A549 (cell line): ENCODE measurements at places on chromosomes 13 and 19. TPM values are rescaled to one million over a fixed set of nuclear protein-coding genes. Genes with fewer than 3 reads are reported as not detected.
A peak's percentile ranks its signal among the peaks of the same experiment; 100 is the strongest.

GRCh38 chr19:3132971-3133792 lies 2.7 kb upstream of the GNA15 start:
- DNase-seq: no peak

- DNase-seq: no peak
Observed at GRCh38 chr13:50452756-50453155, 390.7 kb downstream of the DLEU7 start.

The HRC gene
- 0.04 to 0.05 TPM in 2 of 3 replicates, not detected in the other for polyA plus RNA-seq

The ETFB gene
- polyA plus RNA-seq: 262 to 270 TPM (median 267 TPM) in 3 replicates

DNA sequence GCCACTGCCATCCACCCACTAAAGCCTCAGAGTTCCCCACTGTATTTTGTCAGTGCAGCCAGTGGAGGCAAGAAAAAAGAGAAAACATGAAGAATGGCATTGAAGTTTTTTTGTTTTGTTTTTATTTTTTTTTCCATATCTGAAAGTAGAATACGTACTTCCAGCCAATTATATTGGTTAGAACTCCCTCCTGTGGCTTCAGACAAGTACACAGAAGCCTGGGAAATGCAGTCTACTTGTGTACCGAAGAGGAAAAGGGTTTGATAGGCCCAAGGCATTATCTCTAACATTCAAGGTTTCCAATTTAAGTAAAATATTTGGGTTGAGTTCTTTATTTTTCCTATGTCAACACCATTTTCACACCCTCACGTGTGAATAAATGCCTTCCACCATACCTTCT lies 696.2 kb upstream of the GPC6 start:
- no peak for DNase-seq

DNA sequence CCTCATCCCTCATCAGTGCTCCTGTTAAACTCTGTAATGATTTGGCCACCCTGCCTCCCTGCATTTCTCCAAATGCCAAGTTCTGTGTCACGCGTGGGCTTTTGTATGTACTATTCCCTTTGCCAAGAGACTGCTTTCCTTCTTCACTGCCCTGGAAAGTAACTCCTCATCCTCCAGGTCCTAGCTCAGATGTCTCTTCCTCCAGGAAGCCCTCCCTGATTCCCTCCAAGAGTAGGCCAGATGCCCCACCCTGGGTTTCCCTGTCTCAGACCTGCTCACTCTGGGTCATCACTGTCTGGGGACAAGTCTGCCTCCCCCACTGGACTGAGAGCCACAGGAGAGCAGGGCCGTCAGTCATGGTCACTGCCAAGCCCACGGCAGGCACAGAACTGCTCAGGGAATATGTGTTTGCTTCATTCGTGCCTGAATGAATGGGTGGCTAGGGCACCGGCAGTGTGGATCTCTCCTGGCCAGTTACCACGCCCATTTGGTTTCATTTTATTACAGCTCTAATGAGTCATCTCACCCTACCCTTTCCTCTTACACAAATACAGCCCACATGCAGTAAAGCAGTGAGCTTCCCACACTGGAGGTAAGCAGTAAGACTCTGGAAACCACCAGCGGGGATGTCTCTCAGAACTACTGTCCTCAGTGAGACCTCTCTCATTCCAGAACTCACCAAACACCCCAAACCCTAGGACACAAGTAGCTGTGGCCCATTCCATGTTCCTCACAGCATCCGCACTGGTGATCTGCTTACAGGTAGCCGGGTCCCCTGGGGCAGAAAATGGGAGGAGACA lies 12.1 kb upstream of the GPR4 start:
- peak; percentile 89 for DNase-seq

- no peak for DNase-seq
Observed at GRCh38 chr13:89227356-89227755, 1556.2 kb downstream of the SLITRK5 start.

The NMRK2 gene
- not detected in 3 replicates for polyA plus RNA-seq

DNA sequence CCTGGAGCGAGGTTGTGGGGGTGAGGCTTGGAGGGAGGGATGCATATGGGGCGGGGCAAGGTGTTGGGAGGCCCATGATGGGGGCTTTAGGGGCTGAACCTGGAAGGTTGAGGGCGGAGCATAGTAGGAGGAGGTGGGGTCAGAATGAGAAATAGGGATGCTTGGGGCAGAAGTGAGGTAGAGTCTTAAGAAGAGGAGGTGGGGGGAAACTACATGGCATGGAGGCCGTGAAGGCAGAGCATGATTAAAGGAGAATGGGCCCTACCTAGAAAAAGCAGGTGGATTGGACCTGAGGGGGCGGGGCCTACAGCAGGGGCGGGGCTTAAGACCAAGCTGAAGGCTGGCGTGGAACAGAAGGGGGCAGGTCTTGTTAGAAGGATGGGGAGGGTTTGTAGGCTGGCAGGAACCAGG lies 799 bp downstream of the NR1H2 start:
- peak; percentile 55 for DNase-seq

The LRRC25 gene
- polyA plus RNA-seq: not detected in 3 replicates

DNA sequence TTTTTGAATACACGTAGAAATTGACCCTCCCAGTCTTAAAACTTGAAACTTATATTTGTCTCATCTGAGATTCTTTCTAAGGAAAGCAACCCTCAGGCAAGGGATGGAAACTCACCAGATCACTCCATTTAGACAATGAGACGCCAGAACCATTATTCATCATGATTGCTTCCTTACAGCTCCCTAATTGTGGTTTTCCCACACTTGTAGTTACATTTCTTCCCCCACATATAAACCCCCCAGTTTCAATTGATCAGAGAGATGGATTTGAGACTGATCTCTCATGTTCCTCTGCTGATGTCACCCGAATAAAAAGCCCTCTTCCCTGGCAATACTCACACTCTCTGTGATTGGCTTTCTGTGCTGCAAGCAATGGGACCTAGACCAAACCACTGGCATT lies 197.9 kb upstream of the STARD13 start:
- DNase-seq: no peak

GRCh38 chr19:29259867-29260281 lies 46.9 kb upstream of the UQCRFS1 start:
- DNase-seq: no peak

- no peak for DNase-seq
Observed at GRCh38 chr13:42981317-42981716, 10.7 kb downstream of the EPSTI1 start.

The SHC2 gene
- 0.21 to 0.66 TPM (median 0.58 TPM) in 3 replicates for polyA plus RNA-seq

- no peak for DNase-seq
Observed at GRCh38 chr13:45604892-45605291, 10.6 kb downstream of the ERICH6B start.

GRCh38 chr13:80486402-80486801 lies 145.5 kb upstream of the SPRY2 start:
- DNase-seq: no peak

The ZNF333 gene
- polyA plus RNA-seq: 2.5 to 3.5 TPM (median 2.8 TPM) in 3 replicates

The NR1H2 gene
- 52.5 to 69.7 TPM (median 67.0 TPM) in 3 replicates for polyA plus RNA-seq

- no peak for DNase-seq
Observed at GRCh38 chr19:1407528-1408299, at the start of gene DAZAP1. Gene DAZAP1 (plus strand): TSS chr19:1407586. CDS start chr19:1407774, 188 bp downstream.

- DNase-seq: no peak
Observed at GRCh38 chr13:28136916-28137315, 1.4 kb upstream of the PAN3 start.

DNA sequence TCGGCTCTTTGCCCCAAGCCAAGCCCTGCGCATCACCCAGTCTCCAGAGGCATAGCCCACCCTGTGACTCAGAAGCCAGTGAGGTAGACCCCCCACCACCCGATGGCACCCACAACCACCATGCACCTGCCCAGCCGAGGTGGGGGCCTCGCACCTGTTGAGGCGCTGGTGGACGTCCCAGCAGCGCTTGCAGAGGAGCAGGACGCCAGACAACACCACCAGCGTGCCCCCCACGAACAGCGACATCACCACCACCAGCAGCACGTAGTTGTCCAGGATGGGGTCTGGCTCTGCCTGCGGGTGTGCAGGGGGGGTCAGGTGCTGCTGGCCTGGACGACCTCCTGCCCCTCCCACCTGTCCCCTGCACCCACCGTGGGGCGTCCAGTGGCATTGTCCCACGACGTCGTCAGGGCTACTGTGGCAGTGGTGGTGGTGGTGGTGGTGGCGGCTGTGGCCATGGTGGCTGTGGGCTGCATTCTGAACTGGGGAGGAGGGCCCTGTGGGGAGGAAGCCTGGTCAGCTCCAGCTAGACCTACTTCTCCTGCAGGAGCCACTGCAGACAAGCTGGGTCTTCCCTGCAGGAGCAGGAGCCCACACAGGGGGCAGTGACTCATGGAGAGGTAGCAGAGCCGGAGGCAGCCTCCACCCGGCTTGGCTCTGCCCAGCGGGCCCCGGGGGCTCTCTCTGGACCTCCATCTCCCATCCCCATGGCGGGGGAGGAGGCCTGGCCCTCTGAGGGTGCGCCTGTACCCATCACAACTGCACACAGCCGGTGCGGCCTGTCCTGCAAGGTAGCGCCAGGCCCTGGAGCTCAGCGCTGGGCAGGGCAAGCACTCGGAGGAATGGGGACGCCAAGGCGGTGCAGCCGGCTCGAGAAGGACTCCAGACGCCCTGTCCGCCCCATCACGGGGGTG lies 1.9 kb downstream of the CBARP start:
- no peak for DNase-seq

The MBD3L2 gene
- polyA plus RNA-seq: not detected in 3 replicates

DNA sequence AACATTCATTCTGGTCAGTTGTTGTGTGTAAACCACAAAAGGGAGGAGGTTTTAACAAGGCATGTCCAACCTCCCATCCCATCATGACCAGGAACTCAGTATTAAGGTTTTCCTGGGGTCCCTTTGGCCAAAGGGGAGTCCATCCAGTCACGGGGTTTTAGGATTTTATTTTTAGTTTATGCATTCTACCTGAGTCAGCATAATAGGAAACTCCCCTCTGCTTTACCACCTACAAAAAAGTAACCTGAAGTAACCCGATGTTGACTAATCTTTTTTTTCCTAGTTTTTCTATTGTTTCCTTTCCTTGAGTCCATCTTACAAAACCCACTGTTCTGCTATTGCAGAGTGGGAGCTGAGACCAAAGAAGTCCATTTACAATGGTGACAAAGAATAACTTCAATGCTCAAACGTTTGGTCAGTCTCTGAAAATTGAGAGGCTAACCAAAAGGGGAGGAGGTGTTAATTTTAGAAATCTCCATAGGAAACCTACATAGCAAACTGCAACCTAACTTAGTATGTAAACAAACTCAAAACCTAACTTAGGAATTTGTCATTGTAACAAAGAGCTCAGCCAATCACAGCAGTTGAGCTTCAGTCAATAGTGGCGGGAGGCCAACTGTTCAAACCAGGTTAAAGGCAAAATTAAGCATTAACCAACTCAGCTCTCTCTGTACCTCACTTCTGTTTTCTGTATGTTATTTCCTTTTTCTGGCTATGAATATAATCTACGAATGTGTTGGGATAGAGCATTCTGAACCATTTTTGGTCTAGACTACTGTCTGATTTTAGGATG lies 1954.1 kb downstream of the PCDH9 start:
- peak; percentile 9 for DNase-seq

DNA sequence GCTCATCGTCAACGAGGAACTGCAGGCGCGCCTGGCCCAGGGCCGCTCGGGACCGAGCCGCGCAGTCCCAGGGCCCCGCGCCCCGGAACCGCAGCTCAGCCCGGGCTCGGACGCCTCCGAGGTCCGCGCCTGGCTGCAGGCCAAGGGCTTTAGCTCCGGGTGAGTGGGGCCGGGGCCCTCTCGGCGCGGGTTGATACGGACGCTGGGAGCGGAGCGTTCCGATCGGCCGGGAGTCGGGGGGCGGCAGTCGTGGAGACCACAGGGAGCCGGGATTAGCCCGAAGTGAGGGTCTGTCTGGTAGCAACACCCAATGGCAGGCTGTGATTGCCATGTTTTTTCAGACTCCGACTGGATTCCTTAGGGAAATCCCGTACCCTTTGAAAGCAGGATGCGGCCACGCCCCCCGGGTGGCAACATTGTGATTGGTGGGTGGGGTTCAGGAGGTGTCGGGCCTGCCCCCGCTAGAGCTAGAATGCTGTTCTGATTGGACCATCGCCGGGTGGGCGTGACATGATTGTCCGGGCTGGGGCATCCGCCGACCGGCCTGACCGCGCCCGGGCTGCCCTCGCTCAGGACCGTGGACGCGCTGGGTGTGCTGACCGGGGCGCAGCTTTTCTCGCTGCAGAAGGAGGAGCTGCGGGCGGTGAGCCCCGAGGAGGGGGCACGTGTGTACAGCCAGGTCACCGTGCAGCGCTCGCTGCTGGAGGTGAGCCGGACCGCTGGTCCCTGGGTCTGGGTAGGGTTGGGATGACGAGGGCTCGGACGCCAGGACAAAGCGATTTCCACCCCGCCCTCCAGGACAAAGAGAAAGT lies 11.3 kb downstream of the EPS8L1 start:
- DNase-seq: no peak

The ZNF582 gene
- 1.0 to 1.5 TPM (median 1.1 TPM) in 3 replicates for polyA plus RNA-seq

GRCh38 chr13:113105921-113106452 lies 396 bp downstream of the F7 start:
- no peak for DNase-seq

The NCAN gene
- polyA plus RNA-seq: 0.01 to 0.03 TPM in 2 of 3 replicates, not detected in the other

GRCh38 chr19:15421721-15422260 lies 3.0 kb upstream of the AKAP8L start:
- DNase-seq: no peak

The C19orf67 gene
- not detected in 3 replicates for polyA plus RNA-seq

DNA sequence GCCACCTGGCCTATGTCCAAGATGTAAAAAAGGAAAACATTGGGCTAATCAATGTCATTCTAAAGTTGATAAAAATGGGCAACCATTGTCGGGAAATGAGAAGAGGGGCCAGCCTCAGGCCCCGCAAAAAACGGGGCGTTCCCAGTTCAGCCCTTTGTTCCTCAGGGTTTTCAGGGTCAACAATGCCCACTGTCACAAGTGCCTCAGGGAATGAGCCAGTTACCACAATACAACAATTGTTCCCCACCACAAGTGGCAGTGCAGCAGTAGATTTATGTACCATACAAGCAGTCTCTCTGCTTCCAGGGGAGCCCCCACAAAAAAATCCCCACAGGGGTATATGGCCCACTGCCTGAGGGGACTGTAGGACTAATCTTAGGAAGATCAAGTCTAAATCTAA lies 112.5 kb downstream of the ZNF486 start:
- no peak for DNase-seq

- no peak for DNase-seq
Observed at GRCh38 chr19:39264306-39265290, 3.6 kb upstream of the IFNL2 start.

The EEF2 gene
- polyA plus RNA-seq: 971 to 1,113 TPM (median 999 TPM) in 3 replicates

The USHBP1 gene
- polyA plus RNA-seq: not detected in 3 replicates

- DNase-seq: peak; percentile 16
Observed at GRCh38 chr13:45441633-45442032, 23.1 kb upstream of the COG3 start.

DNA sequence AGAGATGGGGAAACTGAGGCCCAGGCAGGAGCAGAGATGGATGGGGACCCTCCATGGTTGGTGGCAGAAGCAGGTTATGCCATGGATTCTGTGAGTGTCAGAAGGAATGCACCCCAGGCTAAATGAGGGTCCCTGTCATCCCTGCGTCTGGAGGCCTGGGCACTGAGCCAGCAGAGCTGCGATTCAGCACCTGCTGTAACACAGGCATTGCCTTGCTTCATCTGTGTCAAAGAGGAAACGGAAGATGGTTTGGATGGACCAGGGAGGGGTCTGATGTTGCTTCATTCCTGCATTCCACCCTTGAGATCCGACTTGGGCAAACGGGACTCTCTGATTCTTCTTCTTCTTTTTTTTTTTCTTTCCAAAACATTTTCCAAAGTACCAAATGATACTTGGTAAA lies 1.2 kb downstream of the C5AR1 start:
- DNase-seq: peak; percentile 49

GRCh38 chr13:63690672-63691071 lies 2275.0 kb upstream of the PCDH20 start:
- no peak for DNase-seq

- DNase-seq: no peak
Observed at GRCh38 chr13:93180356-93180969, 46.1 kb upstream of the GPC6 start.

The TMC4 gene
- polyA plus RNA-seq: 0.85 to 1.5 TPM (median 1.2 TPM) in 3 replicates
